ENCODE measurements at places on chromosomes 12 and 14.
A peak's percentile ranks its signal among the peaks of the same experiment; 100 is the strongest.

- DNase-seq = no peak
Observed at GRCh38 chr12:51056242-51056641, 8.1 kb downstream of the LETMD1 start.

GRCh38 chr12:100453951-100454350 is 19.7 kb upstream of the NR1H4 start:
- DNase-seq = no peak

DNA sequence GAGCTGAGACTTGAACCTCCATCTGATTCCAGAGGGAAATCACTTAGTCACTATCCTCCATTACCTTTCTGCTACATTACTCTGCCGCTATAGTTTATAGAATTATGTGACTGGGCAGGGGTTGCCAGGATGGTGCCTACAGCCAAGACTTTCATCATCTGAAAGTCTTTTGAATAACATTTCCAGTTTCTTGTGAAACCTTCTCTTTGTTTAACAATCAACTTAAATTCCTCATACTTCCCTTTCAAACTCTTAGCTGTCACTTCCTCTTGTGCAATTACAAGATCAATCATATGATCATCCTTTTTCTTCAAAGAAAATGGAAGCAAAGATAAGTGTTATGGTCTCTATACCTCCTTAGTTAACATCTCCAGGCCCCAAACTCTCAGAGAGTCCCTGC is 25.4 kb upstream of the PELI2 start:
- no peak for DNase-seq

- no peak for DNase-seq
Observed at GRCh38 chr12:113236539-113237399, 15.5 kb downstream of the TPCN1 start.

GRCh38 chr12:107229827-107230226 is 136.5 kb upstream of the CRY1 start:
- no peak for DNase-seq

- no peak for DNase-seq
Observed at GRCh38 chr14:71448431-71449315, 483.6 kb upstream of the RGS6 start.

DNA sequence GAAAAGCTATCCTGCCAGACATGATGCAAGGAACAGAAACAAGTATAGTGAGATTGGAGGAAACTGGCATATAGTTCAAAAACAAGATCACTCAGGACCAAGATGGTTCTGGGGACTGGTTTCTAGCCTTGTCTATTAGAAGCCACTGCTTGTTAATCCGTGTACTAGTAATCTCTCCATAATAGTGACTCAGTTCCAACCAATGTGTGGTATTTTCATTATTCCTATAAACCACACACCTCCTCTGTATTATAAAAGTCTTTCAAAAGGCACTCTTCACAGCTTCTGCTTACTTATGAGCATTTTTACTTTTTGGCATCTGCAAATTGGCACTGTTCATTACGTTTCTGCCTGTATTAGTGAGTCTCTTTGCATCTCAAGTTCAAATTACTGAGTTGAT is 140.3 kb downstream of the SLC6A15 start:
- DNase-seq = no peak

DNA sequence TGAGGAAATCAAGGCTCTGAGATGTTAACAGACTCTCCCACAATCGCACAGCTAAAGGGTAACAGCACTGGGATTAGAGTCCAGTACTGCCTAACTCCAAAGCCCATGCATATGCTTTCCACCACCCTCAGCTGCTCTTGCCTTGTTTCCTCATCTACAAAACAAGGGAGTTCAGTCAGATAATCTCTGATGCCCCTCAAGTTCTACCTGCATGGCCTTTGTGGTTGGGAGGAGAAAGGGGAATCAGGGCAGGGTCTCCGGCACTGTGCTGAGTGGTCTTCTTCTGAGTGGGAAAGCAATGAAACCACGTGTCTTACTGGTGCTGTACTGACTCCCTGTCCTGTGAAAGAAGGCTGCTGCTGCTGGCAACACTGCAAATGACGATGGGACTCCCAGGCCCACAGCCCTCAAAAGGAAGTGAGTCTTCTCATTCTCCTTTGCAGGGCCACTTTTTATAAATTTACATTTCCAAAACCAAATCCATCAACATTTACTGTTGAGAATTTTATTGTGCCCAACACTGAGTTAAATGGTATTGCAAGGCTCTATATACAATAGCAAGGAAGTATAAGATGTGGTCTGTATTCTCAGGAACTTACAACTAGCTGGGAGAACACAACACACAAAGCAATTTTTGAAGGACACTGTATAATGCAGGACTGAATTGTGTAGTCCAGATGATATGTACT is 19.7 kb upstream of the DUSP16 start:
- no peak for DNase-seq

GRCh38 chr12:124497658-124498057 is 69.8 kb downstream of the NCOR2 start:
- DNase-seq = no peak

DNA sequence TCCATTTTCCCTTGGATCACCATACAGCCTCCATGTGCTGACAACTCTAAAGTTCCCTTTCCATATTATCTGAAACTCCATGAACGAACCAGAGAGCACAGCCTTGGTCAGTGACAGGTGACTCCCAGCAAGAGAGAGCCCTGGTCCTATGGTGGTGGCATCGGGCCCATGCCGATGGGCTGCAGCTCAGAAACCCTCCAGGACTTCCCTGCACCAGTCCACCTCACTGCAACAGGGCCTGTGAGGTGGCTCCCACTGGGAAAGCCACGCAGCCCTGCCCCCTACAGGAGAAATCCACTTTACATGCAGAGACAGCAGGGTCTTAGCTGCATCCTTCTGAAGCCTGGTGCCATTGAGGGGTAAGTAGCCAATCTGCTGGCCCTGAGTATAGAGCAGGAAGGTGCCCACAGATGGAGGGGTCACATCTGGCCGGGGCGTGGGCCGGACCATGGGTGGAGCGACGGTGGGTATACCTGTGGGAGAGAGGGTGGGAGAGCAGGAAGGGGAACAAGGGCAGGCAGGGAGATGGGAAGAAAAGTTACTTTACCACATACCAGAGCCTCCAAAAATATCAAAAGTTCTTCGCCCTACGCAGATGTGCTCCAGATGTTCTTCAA is 24.7 kb downstream of the RTRAF start:
- peak; percentile 11 for DNase-seq

DNA sequence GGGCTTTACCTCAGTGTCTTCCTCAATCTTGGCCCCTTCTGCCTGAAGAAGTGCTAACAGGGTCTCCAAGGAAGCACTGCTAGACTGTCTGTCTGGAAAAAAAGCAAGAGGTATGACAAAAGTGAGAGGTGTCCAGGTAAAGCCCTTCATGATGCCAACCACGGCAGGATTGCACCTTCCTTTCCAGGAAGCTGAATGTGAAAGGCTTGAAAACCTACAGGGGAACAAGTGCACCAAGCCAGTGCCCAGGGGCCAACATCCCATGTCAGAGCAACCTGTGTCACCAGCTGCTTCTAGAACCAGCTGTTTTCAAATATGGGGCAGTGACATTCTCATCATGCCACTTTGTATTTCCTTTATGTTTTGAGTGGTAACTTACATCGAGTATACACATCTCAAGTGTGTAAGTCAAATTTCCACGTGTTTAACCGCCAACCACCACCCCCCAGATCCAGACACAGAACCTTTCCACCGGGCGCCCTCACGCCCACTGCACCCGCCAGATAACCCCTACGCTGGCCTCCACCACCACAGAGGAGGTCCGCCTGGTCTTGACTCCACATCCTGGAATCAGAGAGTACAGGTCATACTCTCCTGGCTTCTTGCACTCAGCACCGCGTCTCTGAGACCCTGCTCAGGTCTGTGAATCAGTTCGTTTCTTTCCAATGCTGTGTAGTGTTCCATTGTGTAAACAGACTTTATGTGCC is 27.3 kb downstream of the VPS37B start:
- DNase-seq = no peak

DNA sequence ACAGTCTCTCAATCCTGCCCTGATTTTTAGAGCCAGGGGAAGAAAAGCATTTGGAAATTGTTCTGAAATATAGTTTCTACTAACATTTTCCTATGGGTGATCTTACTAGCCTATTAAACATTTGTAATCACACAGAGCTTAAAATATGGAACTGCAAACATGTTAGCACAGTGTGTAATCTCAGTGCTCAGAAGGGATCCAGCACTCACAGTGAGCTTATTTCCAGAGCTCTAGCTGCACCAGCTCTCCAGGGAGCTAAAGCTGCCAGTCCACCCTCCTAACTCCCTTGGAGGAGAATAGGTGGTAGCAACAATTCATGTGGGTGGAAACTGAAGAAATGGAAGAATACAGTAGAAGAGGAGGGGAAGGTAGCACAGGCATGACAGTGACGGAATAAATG is 64.9 kb upstream of the SYT1 start:
- no peak for DNase-seq

- DNase-seq = no peak
Observed at GRCh38 chr14:27605282-27605681, 1007.4 kb upstream of the NOVA1 start.

- no peak for DNase-seq
Observed at GRCh38 chr12:68391937-68392336, 59.8 kb upstream of the MDM1 start.

DNA sequence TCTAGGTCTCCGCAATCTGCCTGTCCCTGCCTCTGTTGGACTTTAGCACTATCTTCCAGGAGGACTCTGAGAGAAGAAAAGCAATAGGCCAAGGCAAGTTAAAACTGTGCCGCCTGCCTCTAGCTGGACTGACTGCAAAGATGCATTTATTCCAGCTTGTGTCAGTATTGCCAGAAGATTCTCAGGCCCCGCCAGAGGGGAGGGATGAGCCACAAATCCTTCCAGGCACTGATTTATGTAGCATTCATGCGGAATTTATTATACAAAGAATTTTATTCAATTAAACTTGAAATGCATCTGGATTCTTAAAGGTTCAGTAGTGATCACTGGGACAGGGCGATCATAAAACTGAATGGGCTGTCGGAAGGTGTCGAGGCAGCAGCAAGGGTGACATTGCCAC is 19.8 kb downstream of the MMAB start:
- DNase-seq = no peak

DNA sequence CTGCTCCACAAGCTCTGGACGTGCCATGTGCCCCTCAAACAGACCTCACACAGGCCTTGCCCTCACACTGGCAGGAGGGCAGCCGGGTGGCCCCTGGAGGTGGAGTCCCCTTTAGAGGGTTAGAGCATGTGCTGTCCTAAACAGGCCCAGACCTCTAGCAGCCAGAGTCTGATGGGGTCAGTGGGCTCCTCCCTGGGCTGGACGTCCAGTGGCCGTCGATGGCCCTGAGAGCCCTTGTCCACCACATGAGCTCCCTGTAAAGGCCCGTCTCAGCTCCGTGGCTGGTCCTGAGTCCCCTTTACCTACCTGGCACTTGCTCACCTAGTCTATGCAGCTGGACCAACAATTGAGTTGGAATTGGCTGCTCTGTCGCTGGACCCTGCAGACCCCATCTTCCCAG is 3.8 kb downstream of the TMEM179 start:
- DNase-seq = no peak

- DNase-seq = no peak
Observed at GRCh38 chr14:29045237-29045636, 278.6 kb downstream of the FOXG1 start.
